ENCODE measurements at places on chromosomes 2 and 18.

DNA sequence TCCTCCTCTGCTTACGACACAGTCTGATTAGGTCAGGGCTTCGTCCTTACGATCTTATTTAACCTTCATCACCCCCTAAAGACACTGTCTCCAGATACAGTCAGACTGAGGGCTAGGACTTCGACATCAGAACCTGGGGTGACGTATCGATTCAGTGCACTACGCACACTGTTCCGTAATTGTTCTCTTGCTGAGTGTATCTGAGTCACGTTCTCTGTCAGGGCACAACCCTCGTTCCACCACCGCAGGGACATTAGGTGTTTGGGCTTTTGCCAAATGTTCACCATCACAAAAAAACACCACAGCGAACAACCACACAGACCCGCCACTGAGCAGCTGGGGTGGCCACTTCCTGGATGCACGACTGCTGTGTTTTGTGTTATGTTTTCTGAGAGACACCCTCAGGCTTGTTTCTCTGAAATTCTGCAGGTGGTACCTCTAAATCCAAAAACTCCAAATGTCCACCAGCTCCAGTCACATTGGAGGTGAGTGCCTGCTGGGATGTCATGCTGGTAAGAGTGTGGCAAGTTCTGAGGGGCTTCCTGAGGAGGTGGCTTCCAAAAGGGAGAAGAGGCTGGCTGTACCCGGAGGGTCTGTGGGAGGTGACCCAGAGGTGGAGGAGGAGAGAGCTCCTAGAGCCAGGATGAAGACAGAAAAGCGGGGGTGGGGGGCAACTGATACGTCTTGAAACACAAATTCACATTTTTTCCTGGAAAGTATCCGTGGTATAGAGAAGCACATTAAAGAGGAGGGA is 66.6 kb downstream of the ADNP2 start:
- no peak for DNase-seq

GRCh38 chr2:9666306-9666705 is 35.5 kb upstream of the YWHAQ start:
- DNase-seq, result no peak

DNA sequence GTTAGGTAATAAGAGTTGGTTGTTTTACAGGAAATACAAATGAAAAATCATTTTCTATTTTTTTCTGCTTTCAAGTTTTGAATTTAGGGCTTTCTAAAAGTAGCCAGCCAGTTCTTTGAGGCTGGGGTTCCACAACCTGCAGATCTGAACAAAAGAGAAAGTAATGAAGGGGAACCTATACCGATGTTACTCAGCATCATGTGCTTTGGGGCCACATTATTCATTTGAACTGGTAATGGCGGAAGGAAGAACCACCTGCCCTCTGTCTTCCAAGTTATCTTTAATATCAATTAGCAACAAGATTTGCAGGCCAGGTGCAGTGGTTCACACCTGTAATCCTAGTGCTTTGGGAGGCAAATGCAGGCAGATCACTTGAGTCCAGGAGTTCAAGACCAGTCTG is 12.9 kb upstream of the MRO start:
- no peak for DNase-seq

DNA sequence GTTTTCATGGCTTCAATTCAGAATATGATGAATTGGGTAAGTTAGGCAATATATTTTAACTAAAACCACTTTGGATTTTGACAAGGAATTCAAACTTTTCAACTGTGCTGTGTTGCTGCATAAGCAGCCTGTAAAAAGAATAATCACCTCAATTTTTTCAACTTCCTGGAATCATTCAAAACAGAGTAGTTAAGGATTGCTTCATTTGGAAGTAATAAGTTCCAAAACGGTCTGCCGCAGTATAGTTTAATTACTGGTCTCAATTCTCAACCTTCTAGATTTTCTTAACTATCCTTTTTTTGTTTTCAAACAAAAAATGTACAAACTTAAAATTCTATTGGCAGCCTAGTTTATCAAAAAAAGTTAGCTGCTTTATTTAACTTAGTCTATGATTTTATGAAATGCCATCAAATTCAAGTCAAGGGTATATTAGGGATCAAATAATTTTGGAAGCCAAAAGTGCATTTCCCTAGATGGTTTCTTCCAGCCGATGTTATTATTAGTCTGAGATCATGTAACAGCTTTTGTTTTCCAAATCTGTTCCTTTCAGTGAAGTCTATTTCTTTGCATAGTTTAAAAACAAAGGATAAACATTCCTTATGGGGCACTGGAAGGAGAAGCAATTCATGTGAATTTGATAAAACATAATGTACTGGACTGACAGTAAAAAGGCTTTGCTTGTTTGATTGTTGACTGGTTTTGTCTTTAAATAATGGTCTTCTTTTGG is 76.1 kb upstream of the ETAA1 start:
- DNase-seq, result no peak

GRCh38 chr18:79136742-79137141 is 67.5 kb downstream of the ATP9B start:
- no peak for DNase-seq

DNA sequence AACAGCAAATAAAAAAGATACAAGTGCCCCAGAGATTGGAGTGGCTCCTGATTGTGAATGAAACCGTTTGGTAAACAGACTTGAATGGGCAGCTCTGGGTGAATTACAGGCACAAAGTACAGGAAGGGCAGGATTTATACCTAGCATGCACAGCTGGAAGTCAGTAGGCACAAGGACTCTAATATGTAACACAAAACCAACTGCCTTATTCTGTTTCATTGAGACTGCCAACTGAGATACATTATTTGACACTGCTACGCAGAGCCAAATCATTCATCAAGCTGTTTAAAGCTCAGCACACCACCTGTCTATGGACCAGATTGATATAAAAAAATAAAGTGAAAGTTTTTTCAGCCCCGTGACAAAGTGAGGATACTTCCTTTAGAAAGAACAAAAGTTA is 541.2 kb downstream of the NUP35 start:
- no peak for DNase-seq

GRCh38 chr2:42834161-42834560 is 41.8 kb upstream of the HAAO start:
- DNase-seq, result no peak

DNA sequence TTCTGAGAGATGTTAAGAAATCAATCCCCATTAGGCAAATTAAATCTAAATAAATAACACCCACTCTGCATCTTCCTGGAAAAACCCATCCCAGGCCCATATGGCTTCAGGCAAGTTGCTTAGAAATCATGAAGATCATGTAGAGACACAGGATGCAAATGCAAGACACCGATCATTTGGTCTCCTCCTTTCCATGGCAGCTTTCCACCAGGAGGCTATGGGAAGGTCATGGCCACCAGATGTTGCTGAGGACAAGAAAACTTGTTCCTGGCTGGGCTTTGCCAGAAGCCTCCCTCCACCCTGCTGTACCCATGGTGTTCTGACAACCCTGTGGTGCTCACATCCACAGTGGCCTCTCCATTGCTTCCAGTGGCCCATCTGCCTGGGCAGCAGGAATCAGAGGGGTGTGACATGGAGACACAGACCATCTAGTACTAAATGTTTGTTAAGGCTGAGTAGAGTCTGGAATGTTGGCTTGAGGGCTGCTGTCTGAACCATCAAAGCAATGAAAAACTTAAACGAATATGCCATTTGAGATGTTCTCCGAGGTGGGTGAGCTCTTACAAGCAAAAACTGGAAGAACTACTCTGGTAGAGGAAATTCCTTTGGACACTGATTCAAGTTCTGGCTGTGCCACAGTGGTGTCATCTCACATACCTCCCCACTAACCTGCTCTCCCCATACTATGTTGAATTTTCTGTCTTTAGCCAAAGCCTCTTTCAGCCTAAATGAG is 293.2 kb downstream of the TNS1 start:
- DNase-seq, result no peak

- DNase-seq, result no peak
Observed at GRCh38 chr2:31831585-31831984, 179.2 kb downstream of the MEMO1 start.

- no peak for DNase-seq
Observed at GRCh38 chr2:25424426-25425028, 82.8 kb upstream of the DNMT3A start.

DNA sequence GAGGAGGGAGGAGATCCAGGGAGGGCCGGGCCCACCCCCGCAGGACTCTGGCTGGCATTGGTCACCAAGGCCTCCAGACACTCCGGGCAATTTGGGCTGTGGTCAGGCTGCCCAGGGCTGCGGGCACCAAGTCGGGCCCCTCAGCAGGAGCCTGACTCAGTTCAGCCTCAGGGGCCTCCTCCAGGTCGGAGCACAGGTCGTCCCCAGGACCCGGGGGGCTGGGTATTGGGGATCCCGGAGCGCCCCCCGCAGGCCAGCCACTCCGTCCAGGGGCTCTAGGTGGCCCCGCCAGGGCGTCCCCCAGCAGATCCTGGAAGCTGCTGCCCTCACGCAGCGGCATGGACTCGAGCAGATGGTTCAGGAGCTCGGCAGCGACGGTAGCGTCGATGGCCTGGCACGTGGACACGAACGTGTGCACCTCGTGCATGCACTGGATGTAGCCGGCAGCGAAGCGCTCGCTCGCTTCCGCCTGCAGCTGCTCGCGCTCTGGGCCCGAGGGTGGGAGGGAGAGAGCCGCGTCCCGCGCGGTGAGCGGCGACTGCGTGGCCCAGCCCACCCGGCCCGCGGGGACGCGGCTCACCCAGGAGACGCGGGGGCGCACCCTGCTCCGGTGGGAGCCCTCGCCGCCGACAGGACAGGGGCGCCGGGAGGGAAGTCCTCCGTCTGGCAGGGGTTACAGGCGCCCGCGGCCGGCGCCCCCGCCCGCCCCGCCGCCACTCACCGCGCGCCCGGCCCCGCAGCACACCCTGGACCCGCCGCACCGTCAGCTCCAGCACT is 884 bp downstream of the HES6 start:
- no peak for DNase-seq

DNA sequence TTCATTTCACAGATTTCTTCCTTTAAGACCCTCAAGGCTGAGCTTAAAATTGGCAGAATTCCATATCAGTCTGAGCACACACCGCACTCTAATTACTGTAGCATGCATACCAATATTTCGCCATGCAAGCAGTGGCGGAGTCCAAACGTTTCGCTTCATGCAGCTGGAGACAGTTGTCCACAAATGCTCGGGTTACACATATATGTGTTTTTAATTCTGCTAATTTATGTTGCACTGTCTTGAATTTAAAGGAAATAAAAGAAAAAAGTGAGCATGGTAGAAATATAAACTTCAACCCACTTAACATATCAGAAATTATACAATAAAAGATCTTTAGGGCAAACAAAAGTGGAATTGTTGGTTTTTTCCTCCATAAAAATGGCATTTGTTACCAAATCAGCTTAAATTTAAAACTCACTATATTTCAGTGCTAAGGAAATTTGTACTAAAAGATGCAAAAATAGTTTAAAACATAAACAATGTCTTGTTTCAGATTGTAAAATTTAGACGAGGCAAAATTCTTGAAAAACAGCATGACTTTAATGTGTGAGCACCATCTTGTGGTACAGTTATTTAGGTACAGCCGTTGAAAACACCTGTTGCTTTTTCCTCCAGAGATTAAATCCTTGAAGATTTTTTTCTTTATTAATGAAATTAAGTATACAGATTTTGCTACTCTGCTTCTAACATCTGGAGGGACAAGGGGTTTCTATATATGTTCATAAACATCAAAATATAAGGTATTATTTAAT is 24.1 kb upstream of the KANSL1L start:
- DNase-seq, result no peak

- no peak for DNase-seq
Observed at GRCh38 chr2:189144700-189145211, 34.8 kb downstream of the COL5A2 start.

DNA sequence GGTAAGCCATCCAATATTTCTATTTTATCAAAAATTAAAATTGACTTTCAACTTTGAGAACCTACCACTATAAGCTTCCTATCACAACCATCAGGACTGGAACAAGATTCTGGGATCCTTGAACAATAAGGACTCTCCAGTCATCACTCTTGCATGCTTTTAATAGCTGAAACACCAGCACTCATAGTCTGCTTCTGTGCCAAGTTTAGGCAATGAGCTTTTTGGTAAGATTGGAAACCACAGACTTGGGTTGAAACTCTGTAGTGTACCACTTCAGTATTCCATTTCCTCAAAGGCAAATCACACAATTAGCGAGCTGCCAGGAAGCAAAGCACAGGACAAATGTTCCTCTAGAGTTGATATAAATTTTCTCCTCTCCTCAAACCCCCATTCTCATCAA is 1065.8 kb upstream of the SLC39A10 start:
- DNase-seq, result no peak

GRCh38 chr2:105571445-105571987 is 172.7 kb upstream of the FHL2 start:
- DNase-seq, result no peak

DNA sequence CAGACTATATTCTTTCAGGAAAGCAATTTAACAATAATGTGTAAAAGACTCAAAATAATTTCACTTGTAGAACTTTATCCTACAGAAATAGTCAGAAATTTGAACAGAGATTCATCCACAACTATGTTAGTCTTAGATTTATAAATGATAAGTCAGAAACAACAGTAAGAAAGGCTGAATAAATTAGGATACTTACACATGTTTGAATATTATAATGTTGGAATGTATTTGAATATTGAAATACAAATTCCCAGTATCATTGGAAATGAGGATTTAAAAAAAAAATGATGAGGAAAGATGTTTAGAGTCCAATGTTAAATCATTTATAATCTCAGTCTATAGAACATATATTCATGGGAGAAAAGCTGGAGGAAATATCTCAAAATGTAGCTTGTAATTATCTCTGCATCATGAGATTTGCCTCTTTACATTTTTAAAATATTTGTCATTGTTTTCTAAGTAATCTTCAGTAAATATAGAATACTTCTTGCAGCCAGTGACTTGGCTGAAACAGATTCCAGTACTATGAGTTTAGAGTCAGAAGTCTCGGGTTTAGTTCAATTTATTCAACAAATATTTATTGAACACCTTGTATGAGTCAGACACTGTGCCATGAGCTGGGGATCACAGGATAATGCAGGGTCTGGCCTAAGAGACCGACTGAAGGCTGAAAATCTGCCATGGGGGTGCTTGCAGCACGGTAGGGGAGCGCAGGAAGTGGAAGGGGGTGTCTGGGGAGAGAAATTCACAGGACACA is 32.3 kb downstream of the CXCR4 start:
- DNase-seq, result no peak

GRCh38 chr2:235727891-235728799 is 234.3 kb downstream of the AGAP1 start:
- no peak for DNase-seq

GRCh38 chr2:160293391-160294091 is 93.5 kb upstream of the ITGB6 start:
- no peak for DNase-seq

GRCh38 chr2:40964509-40965250 is 512.8 kb upstream of the SLC8A1 start:
- DNase-seq, result no peak

DNA sequence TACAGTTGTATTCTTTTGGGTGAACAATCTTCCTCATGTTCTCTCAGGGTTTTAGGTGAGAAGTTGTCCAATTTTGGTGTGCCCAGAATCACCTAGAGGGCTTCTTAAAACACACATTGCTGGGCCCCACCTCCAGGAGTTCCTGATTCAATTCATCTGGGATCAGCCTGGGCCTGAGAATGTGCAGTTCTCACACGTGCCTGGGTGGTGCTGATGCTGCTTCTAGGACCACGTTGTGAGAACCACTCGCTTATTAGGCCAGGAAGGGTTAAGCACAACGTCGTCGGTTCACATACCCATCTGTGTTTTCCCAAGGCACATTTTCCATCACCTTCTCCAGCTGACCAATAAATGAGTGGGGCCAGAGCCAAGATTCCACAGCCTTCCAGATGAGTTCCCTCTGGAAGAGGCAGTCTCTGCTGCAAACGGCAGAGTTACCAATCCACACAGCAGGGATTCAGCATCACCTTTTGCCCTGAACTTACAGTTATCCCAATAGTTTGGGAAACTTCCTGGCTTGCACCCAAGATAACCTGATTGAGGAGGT is 277.7 kb upstream of the HNRNPA3 start:
- no peak for DNase-seq

Data from SIG-M5 (cell line).